Ascending aorta (tissue), 2 donors: ENCODE measurements at places on chromosomes 6 and 20.

- DNase-seq: no peak
These were observed 149.5 kb upstream of the RPS6KA2 start for GRCh38 chr6:166776571-166776970.

GRCh38 chr6:136732889-136733288, 59.4 kb downstream of the MAP3K5 start:
- DNase-seq: no peak

GRCh38 chr6:118215269-118215668, 308.2 kb downstream of the SLC35F1 start:
- DNase-seq: no peak

DNA sequence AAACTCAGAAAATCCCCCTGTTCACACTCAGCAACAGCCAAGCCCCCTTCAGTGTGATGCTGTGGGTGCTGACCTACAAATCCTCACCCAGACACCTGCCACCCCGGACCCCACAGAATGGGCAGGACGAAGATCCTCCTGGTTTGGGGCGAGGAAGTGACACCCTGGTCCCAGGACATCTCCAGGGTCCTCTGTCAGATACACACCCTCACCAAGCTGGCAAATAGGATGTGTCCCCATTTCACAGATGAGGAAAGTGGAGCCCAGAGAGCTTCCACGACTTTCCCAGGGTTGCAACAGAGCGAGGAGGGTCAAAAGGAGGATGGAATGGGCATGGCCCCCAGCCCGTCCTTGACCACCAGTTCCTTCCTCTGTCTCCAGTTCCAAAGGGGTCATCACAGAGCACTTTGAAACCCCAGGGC, 92.0 kb upstream of the AFDN start:
- no peak for DNase-seq

GRCh38 chr20:20582734-20583133, 129.7 kb downstream of the RALGAPA2 start:
- DNase-seq: no peak

- no peak for DNase-seq
These were observed 87.6 kb upstream of the E2F3 start for GRCh38 chr6:20313960-20314530.

- DNase-seq: no peak
These were observed 98.5 kb upstream of the AGPAT4 start for GRCh38 chr6:161372422-161372793.

- DNase-seq: no peak
These were observed 18.3 kb downstream of the ZNF831 start for GRCh38 chr20:59181936-59182335.

GRCh38 chr6:88513920-88514319, 347.8 kb upstream of the CNR1 start:
- DNase-seq: no peak
